Cortex of kidney (tissue), 1 donor: ENCODE measurements at places on chromosomes 2 and 18.

GRCh38 chr2:17069564-17069963 is 403.9 kb upstream of the CYRIA start:
- DNase-seq: no peak

DNA sequence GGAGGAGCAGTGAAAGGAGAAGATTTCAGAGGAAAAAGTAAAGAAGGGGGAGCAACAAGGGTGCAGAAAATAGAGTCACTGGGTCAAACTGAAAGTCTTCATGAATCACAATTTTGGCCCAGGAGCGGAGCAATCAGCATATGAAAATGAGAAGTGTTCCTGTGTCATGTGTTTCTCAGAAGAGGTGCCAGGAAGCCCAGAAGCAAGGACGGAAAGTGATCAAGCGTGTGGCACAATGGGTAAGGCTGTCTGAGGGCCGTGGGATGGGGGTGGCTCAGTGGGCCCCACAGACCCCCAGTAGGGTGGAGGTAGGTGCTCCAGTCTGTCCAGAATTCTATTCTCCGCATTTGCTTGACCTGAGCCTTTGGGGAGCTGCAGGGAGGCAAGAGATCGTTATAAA is 44.2 kb downstream of the SP140 start:
- DNase-seq: no peak

GRCh38 chr2:159076241-159076640 is 107.8 kb downstream of the TANC1 start:
- no peak for DNase-seq

DNA sequence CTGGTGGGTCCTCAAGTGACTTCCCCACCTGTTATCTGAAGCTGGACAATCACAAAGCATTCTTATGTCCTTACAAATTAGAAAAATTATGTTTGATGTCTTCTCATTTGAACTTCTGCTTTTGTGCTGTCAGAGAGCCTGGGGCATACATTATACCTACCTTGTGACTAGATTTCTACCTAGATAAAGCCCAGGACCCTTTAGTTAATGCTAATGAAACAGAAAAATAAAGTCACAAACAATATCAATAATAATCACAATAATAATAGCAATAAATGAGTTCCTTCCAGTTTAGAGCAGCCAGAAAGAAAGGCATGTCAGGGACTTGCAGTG is 456.4 kb downstream of the SETBP1 start:
- DNase-seq: no peak

GRCh38 chr18:61869636-61870035 is 23.2 kb downstream of the RNF152 start:
- no peak for DNase-seq

- DNase-seq: no peak
These were observed 17.5 kb downstream of the LYPD1 start for GRCh38 chr2:132652474-132652873.

GRCh38 chr2:8500124-8501054 is 181.5 kb upstream of the ID2 start:
- no peak for DNase-seq

- DNase-seq: no peak
These were observed 52.6 kb upstream of the NFU1 start for GRCh38 chr2:69489793-69490192.

- DNase-seq: no peak
These were observed 42.6 kb downstream of the MCFD2 start for GRCh38 chr2:46872902-46873603.

GRCh38 chr2:96099861-96100798 is 16.2 kb downstream of the ADRA2B start:
- no peak for DNase-seq

GRCh38 chr18:76450452-76451395 is 44.3 kb downstream of the ZNF516 start:
- no peak for DNase-seq

DNA sequence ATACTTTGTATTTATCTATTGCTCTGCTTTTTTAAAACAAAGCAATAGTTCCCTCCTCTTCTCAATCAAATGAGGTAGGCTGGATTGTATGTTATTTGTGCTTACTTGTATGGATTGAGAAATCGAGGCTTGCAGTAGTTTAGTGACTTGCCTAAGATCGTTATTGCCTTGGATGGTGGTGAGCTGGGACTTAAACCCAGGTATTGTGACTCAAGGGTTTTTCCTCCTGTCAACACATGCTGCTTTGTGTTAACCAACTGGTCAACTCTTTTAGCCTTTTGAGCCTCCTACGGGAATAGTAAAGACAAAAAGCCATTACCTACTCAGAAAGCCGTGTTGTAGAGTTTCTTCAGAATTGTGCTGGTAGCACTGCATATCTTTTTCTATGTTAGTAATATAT is 95.2 kb upstream of the THUMPD2 start:
- DNase-seq: no peak

GRCh38 chr2:75033516-75033915 is 75.1 kb downstream of the POLE4 start:
- no peak for DNase-seq

DNA sequence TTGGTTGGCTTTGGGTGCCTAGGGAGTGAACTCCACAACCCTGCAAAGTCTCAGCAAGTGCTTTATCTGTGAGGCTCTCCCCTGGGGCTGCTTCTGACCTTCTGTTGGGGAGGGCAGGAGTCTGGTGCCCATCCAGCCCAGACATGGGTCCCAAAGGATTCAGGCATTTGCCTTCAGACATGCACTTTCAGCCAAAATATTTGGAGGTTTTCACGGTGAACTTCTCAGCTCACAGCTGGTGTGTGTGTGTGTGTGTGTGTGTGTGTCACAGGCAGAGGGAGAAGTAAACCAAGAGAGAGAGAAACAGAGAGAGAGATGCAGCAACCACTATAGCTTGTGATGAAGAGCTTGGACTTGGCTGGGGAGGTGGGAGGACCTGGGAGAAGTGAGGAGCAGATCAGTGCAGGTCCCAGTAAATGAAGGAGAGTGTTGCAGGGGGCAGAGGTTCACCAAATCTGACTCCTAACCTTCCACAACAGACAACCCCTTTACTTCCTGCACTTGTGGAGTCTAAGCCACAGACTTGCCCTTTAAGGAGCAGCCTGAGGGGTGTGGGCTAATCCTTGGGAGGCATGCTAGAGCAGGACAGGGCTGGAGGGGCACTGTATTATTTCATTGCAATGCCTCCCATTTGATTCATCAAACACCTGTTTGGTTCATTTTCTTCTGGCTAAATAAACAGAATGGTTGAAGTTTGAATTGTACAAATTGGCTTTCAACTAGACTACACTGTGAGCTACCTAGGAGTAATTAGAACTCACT is 14.1 kb downstream of the SLC9A4 start:
- DNase-seq: no peak

DNA sequence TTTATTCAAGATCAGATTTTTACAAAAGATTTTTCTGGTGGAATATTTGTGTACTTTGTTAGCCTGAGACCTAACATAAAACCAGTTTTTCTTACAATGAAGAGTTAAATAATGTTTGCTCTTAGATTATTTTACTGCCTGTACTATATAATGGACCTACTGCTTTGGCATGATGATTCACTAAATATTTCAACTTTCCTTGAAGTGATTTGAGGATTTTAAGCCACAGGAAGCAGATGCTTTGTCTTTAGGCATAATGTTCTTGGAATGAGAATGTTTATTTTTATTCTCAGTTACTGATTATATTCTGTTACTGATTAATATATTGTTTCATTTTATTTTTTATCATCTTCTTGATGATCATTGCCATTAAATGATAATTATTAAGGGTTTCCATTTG is 175.3 kb upstream of the LRP1B start:
- no peak for DNase-seq

DNA sequence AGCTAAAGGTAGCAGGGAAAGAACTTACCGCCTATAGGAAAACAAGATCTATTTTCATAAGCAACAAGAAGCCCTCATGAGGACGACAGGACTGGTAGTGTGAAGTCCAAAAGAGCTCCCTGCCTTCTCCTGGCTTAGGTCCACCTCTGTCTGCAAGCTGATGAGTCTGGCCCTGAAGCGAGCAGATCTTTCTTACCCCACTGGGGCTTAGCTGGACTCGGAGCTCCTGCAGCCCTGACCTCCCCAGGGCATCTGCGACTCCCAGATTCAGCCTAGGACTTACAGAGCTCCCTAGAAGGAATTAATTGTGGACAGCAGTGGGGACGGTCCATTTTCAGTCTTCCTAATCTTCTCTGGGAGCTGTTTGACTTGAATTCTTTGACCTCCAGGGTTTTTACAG is 53.7 kb downstream of the MCFD2 start:
- no peak for DNase-seq

DNA sequence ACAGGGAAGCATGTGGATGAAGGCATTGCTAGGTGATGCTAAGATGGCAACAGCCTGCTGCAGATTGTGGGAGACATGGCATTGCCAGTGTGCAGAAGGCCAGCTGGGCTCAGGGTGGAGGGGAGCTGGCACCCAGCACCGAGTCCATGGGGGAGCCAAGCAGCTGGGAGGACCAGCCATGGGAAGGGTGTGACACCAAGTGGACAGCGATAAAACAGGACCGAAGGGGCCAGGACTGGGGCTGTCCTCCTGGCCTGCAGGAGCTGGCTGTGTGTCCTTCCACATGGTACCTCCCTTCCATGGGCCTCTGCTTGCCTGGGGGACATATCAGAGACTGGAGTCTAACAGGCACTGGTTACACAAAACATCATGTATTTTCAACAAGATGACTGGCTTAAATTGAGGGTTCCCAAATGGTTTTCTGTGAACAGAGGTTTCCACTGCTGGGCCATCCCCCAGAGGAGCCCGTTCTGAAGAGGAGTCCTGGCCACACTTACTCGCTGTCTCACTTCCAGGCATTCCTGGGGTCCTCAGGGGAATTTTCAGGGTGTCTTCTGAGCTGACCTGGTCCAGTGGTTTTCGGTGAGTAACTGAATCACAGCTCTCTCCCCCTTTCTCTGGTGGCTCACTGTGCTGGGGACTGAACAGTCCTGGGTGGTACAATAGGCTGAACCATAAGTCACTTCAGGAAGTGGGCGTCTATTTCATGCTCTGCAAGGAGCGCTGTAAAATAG is 60.4 kb upstream of the TNP1 start:
- DNase-seq: no peak

GRCh38 chr2:205982776-205983327 is 103.1 kb downstream of the INO80D start:
- DNase-seq: no peak

- DNase-seq: no peak
These were observed 33.6 kb downstream of the PLCL1 start for GRCh38 chr2:197838036-197838435.

GRCh38 chr2:72981536-72981935 is 64.2 kb downstream of the EMX1 start:
- DNase-seq: no peak

DNA sequence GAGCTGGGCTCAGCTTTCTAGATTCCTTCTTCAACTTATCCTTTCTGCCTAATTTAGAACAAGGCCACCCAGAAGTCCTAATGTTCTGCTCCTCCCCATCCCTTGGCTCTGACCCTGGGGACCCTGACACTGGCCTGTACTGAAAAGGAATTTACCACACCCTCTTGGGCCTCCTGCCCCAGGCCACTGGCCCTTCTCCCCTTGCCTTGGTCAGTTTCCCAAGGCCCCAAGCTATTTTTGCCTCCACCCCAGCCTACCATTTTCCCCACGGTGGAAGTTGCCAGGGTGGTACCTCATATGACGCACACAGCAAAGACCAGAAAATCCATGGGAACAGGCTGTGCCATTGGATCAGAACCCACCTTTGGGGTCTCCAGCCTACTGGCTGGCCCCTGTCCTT is 72.1 kb downstream of the ZBTB7C start:
- DNase-seq: no peak

DNA sequence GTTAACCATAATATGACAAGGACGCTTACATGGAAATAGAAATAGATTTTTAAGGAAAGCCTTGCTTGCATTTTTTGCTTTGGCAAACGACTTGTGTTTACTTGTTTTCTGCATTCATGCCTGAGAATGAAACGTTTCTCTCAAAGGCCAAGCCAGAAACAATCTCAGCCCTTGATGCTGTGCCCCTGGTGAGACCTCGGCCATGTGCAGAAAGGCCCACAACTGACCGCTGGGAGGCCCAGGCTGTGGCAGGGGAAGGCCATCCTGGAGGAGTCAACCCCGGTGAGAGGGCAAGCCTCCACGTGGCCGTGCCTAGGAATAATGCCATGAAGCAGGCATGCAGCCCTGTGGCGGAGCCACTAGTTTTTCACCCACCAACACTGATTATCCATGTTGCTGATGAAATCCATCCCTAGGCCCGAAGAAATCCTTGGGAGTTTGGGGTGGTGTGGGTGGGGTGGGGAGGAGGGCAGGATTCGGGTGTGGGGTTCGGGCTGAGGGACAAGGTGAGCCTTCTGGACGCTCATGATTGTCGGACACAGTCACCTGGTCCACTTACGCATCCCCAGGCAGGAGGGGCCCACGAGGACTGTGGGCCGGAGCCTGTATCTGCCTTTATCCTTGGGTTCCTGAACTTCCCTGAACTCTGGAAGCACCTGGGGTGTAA is 107.6 kb upstream of the APCDD1 start:
- DNase-seq: no peak

- no peak for DNase-seq
These were observed 59.7 kb downstream of the CPS1 start for GRCh38 chr2:210616074-210616473.

GRCh38 chr2:58569475-58570185 is 328.5 kb upstream of the FANCL start:
- DNase-seq: no peak

GRCh38 chr2:128320192-128320905 is 1.7 kb upstream of the HS6ST1 start:
- DNase-seq: no peak

GRCh38 chr18:80166240-80166639 is 57.2 kb downstream of the ADNP2 start:
- no peak for DNase-seq

GRCh38 chr2:132725148-132725547 is 55.1 kb upstream of the LYPD1 start:
- DNase-seq: no peak

DNA sequence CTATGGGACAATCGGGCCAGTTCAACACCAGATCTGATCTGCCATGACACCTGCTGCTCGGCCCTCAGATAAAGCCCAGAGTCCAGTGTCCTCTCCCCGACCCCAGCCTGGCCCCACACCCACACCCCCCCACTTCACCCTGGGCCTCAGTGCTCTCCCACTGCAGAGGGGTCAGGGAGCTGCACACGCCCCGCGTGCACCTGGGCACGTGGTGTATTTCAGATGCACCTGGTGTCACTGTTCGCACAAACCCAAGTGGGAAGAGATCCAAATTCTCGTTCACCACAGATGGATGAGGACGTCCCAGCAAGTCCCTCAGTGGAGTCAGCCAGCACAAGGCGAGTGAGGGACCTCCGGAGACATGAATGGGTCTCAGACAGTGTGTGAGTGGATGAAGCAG is 161.3 kb downstream of the RTP5 start:
- DNase-seq: no peak

DNA sequence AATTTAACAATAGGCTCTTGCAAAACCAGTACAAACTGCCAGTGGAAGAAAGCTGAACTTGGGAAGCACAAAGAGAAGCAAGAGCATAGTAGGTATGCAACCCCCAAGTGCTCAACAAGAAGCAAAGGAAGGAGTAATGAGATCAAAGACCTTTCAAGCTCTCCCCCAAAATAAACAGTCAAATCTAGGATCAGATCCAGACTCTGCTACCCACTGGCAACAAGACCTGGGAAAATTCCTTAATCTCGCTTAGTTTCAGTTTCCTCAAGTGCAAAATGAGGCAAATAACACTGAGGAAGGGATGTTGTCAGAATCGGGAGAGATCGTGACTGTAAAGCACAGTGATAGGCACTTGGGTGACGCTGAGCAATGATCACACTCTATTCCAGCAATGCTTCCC is 329.2 kb downstream of the TNS1 start:
- DNase-seq: no peak
